ELR (cell line): ENCODE measurements at places on chromosomes 1 and 21.

- DNase-seq, result no peak
These were observed 65.7 kb upstream of the NHLH2 start for GRCh38 chr1:115906627-115907026.

DNA sequence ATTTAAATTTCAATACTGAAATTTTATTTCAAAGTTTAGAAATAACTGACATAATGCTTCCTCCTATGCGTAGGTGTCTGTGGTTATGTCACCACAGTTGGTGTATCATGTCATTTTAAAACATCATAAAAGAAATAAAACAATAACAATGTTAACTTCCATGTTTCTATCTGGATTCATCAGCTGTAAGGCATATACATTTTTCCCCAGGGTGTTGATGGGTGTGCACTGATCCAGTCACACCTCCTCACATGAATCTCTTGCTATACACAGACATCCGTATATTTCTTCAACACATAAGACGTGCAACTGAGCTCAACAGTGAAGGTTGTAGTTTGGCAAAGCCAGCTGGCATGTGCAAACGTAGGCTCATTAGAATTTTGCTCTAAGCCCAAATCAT lies 6.2 kb downstream of the KCNA3 start:
- no peak for DNase-seq

GRCh38 chr1:167258858-167259257 lies 38.2 kb downstream of the POU2F1 start:
- no peak for DNase-seq

- DNase-seq, result no peak
These were observed at the start of gene VCAM1 for GRCh38 chr1:100719490-100719889. VCAM1 (plus strand) TSS chr1:100719742; CDS start chr1:100719861, 119 bp downstream.

DNA sequence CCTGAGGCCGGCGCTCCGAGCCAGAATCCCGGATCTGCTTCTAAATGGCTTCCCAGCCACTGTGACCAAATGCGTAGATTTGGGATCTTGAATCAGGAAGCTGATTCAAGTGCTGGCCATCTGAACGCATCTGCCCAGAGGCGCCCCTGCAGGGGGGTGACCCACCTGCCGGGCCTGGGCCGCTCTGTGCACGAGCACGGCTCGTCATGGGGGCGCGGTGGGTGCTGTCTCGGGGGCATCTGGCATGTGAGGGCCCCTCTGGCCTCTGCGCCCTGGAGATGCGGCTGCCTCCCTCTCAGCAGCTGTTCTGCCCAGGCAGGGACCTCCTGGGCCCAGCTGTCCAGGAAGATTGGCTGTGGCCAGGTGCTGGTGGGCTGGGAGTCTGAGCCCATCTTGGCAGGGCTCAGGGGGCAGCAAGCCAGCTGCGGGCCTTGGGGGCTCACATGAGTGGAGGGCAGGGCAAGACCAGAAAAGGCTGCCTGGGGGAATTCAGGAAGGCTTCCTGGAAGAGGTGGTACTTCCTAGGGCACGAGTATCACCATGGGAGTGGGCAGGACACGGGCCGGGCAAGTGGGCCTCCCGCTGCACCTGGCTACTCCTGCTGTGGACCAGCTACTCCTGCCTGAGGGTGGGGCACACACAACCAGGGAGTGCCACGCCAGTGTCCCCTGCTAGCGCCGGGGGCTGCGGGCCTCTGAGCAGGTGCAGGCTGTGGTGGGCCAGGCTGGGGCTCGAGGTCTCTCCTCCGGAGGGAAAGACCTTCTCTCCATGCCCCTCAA lies 25.1 kb downstream of the PLCH2 start:
- DNase-seq, result no peak

- DNase-seq, result no peak
These were observed 4.9 kb downstream of the CACHD1 start for GRCh38 chr1:64474665-64475439.

DNA sequence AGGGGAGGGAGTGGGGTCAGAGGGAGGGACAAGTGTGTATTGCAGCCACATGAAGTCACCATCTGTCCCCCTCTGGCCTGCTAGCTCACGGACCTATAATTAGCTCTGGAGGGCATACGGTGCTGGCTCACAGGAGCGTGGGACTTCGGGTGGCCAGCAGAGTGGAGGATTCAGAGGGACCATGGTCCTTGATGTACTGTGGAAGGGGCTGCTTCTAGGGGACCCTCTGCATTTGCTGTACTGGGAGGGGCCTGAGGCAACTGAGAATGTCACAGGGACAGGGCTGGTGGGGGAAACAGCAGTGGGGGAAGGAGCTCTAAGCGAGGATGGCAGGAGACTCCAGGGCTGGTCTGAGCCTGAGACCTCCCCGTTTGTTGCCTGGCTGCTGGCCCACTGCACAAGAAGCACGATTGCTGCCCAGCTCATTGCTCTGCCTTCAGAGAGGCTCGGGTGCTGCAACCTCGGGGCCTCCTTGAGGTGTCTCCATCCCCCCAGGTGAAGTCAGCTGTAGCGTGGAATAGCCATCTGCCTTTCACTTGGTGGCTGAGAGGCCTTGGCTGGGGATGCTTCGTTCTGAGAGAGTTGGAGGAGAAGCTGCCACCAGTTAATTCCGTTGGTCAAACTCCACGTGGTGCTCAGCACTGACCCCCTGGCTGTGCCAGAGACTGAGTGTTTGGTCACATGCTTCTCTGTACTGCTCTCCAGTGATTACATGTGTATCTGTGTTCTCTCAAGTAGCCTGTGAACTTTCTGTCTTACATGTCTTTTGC lies 2.7 kb downstream of the PPFIA4 start:
- DNase-seq, result no peak

- DNase-seq, result no peak
These were observed 42.0 kb downstream of the DENND1B start for GRCh38 chr1:197733324-197733723.

DNA sequence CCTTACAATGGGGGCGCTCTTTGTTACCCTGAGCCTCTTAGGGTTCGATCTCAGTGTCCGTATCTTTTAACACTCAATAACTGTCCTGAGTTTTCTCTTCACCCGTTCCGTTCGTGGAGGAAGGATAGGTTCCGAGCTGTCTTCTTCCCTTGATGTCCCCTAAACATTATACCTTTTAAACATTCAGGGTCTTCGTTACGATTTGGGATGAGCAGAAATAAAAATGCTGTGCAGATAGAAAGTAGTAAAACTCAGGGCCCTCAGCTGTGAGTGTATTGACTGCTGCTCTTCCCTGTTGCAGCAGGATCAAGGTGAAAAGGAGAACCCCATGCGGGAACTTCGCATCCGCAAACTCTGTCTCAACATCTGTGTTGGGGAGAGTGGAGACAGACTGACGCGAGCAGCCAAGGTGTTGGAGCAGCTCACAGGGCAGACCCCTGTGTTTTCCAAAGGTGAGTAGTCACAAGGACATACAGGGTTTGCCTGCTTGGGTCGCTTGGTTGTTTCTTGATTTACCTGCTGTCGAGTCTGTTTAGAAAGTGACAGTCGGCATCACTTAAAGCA lies 784 bp downstream of the RPL11 start:
- DNase-seq, result no peak
